ENCODE measurements at places on chromosomes 6 and 20. TPM values are rescaled to one million over a fixed set of nuclear protein-coding genes. Genes with fewer than 3 reads are reported as not detected.

The SLC17A2 gene
- total RNA-seq = not detected

DNA sequence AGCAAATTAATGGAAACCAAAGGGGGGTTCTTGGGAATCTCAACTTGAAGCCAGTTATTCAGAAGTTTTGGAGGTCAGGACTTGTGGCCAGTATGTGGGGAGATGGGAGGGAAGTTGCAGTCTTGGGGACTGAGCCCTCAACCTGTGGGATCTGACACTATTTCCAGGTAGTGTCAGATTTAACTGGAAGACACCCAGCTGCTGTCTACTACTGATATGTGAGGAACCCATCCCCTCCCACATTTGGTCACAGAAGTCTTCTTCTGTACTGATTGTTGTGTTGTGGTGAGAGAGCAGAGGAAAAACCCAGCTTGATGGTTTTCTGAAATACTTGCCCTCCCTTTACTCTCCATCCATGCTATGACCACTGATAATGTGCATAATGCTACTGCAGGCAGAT lies 134.0 kb downstream of the QRSL1 start:
- no peak overlapping the region for H3K4me3 ChIP-seq
- H3K27me3 ChIP-seq = no peaks in the 10 kb centered on the region
- no peaks in the 10 kb centered on the region for H3K36me3 ChIP-seq
- no peak overlapping the region for H3K27ac ChIP-seq

GRCh38 chr20:62887152-62887859 lies 25.7 kb upstream of the TCFL5 start:
- peaks cover 7% of the 10 kb centered on the region for H3K4me1 ChIP-seq
- H3K4me3 ChIP-seq = no peak overlapping the region
- no peaks in the 10 kb centered on the region for H3K27me3 ChIP-seq
- peaks cover 12% of the 10 kb centered on the region for H3K36me3 ChIP-seq

GRCh38 chr6:4664117-4664626 lies 112.0 kb upstream of the CDYL start:
- H3K27me3 ChIP-seq = no peaks in the 10 kb centered on the region
- no peaks in the 10 kb centered on the region for H3K4me1 ChIP-seq
- no peaks in the 10 kb centered on the region for H3K36me3 ChIP-seq
- DNase-seq = no peak
- H3K4me3 ChIP-seq = no peak overlapping the region

GRCh38 chr6:18262702-18263417 lies 1.5 kb downstream of the DEK start:
- H3K36me3 ChIP-seq = peaks cover 9% of the 10 kb centered on the region
- H3K4me1 ChIP-seq = peaks cover 23% of the 10 kb centered on the region
- H3K4me3 ChIP-seq = peak overlapping the region; percentile 93
- peak overlapping the region; percentile 88 for H3K27ac ChIP-seq

GRCh38 chr6:129936329-129937165 lies 75.4 kb upstream of the TMEM244 start:
- no peaks in the 10 kb centered on the region for H3K36me3 ChIP-seq
- no peaks in the 10 kb centered on the region for H3K4me1 ChIP-seq
- H3K27me3 ChIP-seq = peaks cover 2% of the 10 kb centered on the region
- peak; percentile 25 for DNase-seq
- no peak overlapping the region for H3K27ac ChIP-seq
- H3K4me3 ChIP-seq = 0 out of 2 replicates have a peak overlapping the region, but pooled peaks have one; percentile 24
